ENCODE measurements at places on chromosomes 6 and 20. TPM values are rescaled to one million over a fixed set of nuclear protein-coding genes. Genes with fewer than 3 reads are reported as not detected.

Gene C20orf204
- polyA plus RNA-seq, result 0.11 TPM

Gene ZNF184
- 1.5 TPM for polyA plus RNA-seq

DNA sequence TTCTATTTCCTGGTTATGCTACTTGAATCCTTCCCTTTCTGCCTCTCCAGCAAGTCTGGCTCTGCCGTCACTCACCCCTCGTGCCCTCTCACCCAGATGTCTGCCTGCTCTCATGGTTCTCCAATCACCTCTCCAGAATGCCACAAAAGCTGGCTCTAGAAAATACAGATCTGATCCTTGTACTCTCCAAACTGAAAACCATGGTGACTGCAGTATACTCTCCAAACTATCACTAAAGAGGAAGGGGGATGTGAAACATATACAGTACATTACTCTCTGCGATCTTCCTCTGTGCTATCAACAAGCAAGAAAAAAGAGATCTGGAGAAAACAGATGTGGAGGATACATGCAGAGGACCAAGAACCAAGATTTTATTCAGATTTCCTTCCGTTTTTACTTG, 91.1 kb downstream of the ATXN1 start:
- DNase-seq, result no peak

- no peak for DNase-seq
Measured at GRCh38 chr20:63934271-63935068, 21.7 kb downstream of the UCKL1 start.

Measured in foreskin keratinocyte (primary cell).